ENCODE measurements at places on chromosomes 7 and 10. TPM values are rescaled to one million over a fixed set of nuclear protein-coding genes. Genes with fewer than 3 reads are reported as not detected.

Gene ELMO1
- 4.0 TPM for total RNA-seq

Gene ZNF503
- total RNA-seq = 18.8 TPM

Gene CNTNAP2
- 1.2 TPM for total RNA-seq

Gene CALHM3
- not detected for total RNA-seq

Gene CLDN3
- total RNA-seq = 0.64 TPM

Gene CEP55
- total RNA-seq = 17.8 TPM

Gene ZNF239
- total RNA-seq = 0.64 TPM

Gene AKR1C8
- not detected for total RNA-seq

Gene MOGAT3
- not detected for total RNA-seq

Gene PSD
- 2.0 TPM for total RNA-seq

Gene LRRC18
- total RNA-seq = not detected

Gene LBX1
- total RNA-seq = not detected

Gene SH2D4B
- 0.04 TPM for total RNA-seq

Gene DNAJB9
- total RNA-seq = 4.9 TPM

Gene XRCC2
- total RNA-seq = 2.3 TPM

Gene GDF2
- total RNA-seq = not detected

Gene MEST
- total RNA-seq = 9.5 TPM

Gene EXOC6
- 3.1 TPM for total RNA-seq

Gene KRIT1
- total RNA-seq = 21.7 TPM

Gene SLC18A3
- not detected for total RNA-seq

Gene CACUL1
- total RNA-seq = 28.5 TPM

Gene IFIT3
- total RNA-seq = 3.8 TPM

Gene SEC61A2
- total RNA-seq = 2.8 TPM

Gene CYP3A4
- 0.24 TPM for total RNA-seq

Gene HOXA5
- 5.6 TPM for total RNA-seq

All from esophagus mucosa (tissue), 1 donor.